Stimulated activated CD8-positive, alpha-beta memory T cell treated with anti-CD3 and anti-CD28 coated beads, Interleukin-4, amount 100 ng/mL, for 1 hour (primary cell): ENCODE measurements at places on chromosomes 4 and X.

- DNase-seq = no peak
Observed at GRCh38 chrX:70461026-70461425, 16.4 kb downstream of the DLG3 start.

GRCh38 chrX:121949041-121949760, 901.8 kb downstream of the GLUD2 start:
- DNase-seq = no peak

- DNase-seq = no peak
Observed at GRCh38 chr4:127730142-127730913, at the start of gene SLC25A31. SLC25A31 (plus strand) TSS chr4:127730400; CDS start chr4:127730546, 146 bp downstream.

DNA sequence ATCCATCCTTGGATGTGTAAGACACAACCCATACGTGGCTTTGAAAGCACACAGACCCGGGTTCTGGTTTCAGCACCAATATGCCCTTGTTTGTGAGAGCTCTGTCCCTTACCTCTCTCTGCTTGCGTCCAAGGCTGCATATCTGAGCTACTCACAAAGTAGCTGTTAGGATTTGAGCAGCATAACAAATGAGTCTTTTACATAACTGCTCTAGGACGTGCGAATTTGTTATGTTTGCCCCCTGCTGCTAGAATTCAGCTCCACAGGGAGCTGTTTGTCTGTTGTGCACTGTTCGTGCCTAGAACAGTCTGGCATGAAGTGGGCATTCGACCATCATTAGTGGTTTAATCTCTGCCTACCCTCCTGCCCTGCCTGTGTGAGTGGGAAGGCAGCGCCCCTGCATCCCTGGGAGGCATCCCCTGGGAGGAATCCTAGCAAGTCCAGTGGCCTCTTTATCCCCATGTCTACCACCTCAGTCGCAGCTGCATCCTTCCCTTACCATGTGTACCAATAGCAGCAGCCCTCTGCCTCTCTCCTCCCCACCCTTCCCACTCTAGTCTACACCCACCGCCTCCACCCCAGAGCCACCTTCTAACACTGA, 42.1 kb downstream of the SLC2A9 start:
- DNase-seq = no peak

- no peak for DNase-seq
Observed at GRCh38 chrX:82087699-82088098, 885.8 kb downstream of the SH3BGRL start.

- DNase-seq = peak; percentile 50
Observed at GRCh38 chr4:15963001-15963451, at the start of gene FGFBP2. FGFBP2 (minus strand) TSS chr4:15963175; CDS start chr4:15963129, 46 bp downstream.

DNA sequence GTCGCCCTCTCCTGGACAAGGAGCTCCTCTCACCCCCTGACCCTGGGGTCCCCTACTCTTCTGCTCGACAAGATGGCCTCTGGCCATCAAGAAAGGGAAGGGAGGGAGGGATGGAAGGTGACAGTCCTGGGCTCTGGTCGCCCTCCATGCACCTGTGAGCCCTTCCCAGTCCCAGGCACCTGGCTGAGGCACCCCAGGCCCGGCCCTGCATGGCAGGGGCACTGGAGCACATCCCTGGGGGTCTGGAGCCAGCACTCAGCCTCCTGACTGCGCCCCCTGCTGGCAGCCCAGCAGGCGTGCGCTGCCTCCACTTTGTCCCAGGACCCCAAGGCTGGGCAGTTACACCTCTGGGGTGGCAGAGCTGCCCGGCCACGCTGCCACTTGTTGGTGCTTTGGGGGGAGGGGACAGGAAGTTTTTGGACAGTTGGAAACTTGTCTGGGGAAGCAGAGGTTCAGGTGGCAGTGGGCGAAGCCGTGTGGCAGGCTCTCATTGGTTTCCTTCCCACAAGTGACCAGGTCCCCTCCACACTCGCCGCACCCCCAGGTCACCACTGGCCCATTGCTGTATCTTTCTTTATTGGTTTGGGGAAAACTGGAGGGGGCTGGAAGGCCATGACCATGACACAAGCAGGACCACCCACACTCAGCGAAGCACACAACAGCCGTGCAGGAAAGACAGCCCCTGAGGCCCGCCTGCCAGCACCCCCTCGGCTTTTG, 4.3 kb downstream of the PNCK start:
- no peak for DNase-seq
